ENCODE measurements at places on chromosomes 7 and 10.

- DNase-seq: no peak
Observed at GRCh38 chr7:142228537-142229104, 29.2 kb downstream of the PRSS58 start.

DNA sequence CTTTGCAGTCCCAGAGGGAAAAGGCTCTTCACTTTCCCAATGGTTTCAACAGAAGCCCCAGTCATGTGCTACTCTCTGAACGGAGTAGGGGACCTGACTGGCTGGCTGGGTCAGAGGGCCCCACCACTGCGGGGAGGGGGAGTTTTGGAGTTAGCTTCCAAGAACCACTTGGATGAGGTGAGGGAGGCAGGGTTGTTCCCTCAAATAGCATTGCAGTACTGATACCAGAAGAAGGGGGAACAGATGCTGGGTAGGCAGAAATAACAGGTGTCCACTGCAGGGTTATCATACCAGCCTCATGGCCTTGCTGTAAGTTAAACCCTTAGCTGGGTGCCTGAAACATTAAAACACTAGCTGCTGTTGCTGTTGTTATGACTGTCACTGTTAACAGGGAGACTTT is 131.3 kb downstream of the UBE2H start:
- DNase-seq: no peak

DNA sequence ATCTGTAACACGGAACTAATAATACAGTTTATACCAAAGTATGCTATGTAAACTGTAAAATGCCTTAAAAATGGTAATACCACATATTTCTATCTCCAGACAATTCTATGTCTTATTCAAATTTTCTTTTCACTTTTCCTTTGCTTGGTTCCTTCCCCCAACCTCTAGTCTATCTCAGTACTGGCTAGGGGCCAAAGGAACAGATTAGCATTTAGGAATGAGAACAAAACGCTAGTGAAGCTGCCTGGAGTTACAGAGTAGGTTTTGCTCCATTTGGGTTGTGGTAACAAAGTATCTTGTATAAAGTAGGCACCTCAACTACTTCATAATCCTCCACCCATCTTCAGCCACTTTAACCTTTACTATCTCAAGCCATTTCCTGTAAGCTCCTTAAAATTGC is 94.1 kb downstream of the HBP1 start:
- DNase-seq: no peak

- peak; percentile 61 for DNase-seq
Observed at GRCh38 chr10:397321-398068, 262.2 kb downstream of the ZMYND11 start.

- no peak for DNase-seq
Observed at GRCh38 chr7:140635816-140636215, 4.8 kb downstream of the DENND2A start.

DNA sequence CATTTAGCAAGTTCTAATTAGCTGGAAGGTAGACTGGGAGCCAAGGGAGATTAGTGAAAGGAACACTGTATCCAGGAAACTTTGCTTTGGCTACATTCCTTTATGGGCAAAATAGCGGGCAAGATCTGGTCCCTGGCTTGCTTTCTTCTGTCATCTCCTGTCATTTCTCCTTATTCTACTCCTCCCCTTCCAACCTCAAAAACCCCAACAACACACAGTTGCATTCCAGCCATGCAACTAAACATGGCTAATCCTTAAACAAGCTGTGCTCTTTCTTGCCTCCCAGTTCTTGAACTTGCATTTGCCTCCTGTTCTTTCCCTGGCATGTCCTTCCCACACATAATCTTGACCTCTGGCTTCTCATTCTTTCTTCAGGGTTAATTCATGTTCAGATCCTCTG is 59.5 kb upstream of the CDCA7L start:
- DNase-seq: no peak

DNA sequence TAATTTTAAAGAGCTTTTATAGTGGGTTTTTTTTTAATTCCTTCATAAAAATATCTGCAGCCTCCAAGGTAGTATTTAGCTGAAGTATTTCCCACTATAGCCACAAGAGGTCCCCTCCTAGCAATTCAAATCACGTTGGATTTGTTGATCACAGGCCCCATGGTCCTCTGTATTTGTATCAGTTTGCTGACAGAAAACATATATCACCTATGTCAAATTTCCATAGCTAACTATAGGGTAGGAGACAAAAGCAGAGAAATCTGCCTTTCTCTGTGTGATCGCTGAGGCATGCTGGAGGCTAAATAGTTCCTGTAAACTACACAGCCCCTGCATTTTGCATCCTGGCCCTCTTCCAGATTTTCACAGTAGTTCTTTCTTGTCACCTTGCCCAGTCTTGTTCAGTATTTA is 1.7 kb upstream of the CTNNA3 start:
- peak; percentile 62 for DNase-seq

DNA sequence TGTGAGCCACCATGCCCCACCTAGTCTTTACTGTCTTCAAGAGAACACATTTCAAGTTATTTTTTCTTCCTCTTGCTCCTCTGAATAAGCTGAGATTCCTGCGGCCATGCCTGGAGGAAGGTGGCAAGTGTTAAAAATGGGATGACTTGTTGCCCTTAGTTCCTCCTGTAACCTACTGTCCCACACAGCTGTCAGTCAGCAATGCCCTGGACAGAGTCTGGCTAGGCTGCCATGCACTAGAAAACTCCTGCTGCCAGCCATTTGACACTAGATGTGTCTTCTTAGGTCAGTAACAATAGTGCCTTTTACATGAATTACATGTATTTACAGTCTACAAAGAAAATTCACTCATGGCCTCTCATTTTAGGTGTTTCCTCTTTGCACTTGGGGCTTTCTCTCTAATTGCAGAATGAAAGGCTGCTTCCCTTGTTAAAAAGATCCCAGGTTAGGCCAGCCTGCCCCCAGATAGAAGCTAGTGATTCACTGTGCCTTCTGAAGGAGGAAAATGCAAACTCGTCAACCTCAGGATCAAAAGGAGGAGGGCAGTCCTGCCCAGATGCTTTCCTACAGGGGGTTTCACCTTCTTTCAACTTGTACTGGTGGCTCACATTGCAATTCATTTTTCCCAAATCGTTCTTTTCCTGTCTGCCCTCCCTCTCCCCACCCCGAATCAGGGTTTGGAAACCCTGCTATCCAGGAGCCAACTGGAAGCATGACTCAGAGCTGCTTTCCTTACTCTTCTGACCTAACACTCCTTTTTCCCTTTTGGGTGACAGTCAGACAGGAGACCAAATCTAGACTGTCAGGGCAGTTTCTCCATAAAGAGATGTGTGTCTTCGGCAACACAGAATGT is 136.6 kb downstream of the SPAG6 start:
- no peak for DNase-seq

GRCh38 chr7:105199386-105199785 is 185.4 kb downstream of the KMT2E start:
- DNase-seq: no peak

DNA sequence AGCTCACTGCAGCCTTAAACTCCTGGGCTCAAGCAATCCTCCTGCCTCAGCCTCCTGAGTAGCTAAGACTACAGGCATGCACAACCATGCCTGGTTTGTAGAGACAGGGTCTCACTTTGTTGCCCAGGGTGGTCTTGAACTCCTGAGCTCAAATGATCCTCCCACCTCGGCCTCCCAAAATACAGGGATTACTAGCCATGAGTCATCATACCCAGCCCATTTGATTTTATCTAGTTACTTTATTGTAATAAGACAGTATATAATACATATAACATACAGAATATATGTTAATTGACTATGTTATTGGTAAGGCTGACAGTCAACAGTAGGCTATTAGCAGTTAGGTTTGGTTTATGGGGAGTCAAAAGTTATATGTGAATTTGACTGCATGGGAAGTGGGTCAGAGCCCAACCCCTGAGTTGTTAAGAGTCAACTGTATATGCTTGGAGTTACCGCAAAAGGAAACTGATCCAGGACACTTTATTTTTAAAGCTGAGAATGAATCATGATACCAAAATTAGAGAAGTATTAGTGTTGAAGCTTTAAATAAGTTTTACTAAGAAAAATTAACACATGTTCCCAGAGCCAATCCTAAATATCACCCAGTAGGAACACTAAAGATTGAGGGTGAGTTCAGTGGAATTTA is 20.7 kb upstream of the KMT2E start:
- no peak for DNase-seq

DNA sequence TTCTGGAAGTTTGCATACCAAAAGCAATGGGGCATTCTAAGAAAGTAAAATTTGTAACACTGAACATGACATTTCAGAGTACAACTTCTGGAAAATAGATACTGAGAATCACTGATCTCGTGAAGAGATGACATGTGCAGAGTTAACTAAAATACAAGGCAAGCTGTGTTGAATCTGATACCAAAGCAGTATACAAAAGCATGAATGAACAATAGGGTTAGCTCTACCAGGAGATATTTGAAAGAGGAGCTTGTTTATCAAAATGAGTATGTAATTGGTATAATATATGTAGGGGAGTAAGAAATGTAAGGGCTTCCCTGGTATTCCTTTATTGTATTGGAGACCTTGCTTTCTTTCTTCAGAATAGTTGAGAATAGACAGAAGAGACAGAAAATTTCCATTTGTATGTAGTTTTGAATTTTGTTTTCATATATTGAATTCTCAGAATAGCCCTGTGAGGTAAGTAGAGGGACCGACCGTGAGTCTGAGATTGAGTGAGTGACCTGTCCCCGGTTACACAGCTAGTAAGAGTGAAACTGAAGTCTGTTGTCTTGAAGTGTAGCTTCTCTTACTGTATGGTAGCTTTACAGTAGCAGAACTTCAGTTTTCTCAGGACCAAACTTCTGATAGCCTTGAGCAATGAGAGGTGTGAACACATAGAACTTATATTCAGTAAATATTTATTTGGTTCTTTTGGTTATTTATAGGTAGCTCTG is 5.0 kb downstream of the HBP1 start:
- peak; percentile 59 for DNase-seq

DNA sequence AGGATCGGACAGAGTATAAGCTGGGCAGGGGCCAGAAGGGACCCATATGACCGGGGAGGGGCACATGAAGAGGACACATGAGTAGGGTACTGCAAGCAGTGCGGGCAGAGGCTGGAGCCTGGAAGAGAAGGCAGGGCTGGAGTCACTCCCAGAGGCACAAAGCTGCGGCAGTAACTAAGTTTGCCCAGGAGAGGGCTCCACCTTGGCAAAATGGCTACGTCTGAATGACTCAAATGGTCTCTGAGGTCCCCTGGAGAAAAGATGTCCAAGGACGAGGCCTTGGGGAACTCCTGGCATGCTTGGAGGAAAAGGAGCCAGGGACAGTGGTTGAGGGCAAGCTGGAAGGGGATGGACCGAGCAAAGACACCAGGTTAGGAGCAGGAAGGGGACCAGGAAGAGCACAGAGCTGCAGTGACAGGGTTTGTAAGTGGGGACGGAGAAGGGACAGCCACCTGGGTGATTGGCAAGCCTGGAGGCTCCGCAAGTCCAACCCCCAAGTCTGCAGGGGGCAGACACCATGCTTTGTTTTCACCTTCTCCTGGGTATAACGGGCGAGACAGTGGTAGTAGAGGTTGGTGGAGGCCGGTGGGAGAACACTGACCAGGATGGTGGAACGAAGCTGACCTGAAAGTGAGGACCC is 43.1 kb upstream of the LBX1 start:
- DNase-seq: peak; percentile 88

DNA sequence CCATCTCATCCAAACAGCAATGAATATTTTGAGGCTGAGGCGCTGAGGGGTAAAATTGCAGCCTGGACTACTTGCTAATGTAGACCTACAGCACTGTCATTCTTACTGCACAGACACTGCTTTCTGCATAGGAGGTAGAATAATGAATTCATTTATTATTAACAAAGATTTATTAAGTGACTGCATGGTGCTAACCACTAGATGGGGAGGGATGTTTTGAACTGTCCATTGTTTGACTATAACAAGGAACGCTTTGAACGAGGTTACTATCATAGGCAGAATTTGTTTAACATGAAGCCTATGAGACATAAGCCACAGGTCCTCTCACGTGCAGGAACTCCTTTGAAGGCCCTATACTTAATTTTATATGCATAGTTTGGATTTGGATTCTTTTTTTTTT is 143.8 kb downstream of the CFTR start:
- no peak for DNase-seq

GRCh38 chr7:121516821-121517220 is 120.7 kb upstream of the FAM3C start:
- no peak for DNase-seq

GRCh38 chr7:98968621-98969020 is 90.3 kb downstream of the TRRAP start:
- DNase-seq: no peak

DNA sequence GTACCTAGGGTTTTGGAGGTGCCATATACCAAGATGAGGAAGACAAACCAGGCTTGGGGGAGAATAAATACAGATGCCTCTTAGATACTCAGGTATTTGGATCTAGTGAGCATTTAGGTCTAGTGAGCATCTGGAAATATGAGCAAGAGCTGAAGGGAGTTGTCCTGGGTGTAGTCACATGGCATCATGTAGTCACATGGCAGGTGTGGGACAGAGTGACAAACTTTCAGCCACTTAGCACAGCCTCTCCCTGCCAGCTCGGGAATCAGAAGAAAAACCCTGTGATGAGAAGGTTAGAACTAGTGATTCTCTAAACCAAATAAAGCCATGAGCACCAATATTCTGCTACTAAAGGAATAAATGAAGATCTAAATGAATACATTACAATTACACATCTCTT is 24.3 kb downstream of the RGR start:
- DNase-seq: no peak

- DNase-seq: no peak
Observed at GRCh38 chr10:69925111-69925510, 123.4 kb downstream of the COL13A1 start.

- no peak for DNase-seq
Observed at GRCh38 chr7:133248901-133249300, 4.0 kb upstream of the EXOC4 start.

GRCh38 chr10:29671228-29671780 is 36.5 kb upstream of the SVIL start:
- no peak for DNase-seq

DNA sequence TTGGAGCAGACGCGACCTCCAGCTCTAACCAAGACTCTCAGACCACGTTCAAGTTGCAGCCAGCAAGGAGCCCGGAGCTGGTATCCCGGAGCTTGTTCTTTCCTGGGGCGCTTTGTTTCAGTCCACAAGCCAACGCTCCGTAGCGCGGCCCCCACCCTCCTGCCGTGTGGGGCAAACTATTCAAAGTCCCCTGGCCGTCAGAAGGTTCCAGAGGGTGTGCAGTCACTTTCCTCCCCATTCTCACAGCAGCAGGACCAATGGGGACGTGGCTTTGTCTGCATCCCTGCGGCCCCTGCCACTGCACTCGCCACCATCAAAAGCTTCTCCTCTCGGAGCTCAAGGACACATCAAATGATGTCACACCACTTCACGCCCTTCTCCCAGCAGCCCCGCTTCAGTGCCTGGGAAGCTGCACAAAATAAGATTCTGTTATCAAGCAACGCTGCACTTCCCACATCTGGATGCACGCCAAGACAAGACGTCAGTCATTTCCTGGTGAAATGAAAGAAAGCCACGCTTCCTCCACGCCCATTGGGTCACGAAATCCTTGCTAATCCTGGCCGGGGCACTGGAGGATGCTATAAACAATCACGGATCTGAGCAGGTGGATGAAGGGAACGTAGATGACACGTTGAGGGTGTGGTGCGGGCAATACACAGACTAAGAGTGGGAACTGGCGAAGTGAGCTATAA is 348.2 kb downstream of the PTPRN2 start:
- DNase-seq: no peak

- no peak for DNase-seq
Observed at GRCh38 chr10:61919646-61920215, 18.2 kb downstream of the ARID5B start.

Data from GM13976 (cell line).